ENCODE measurements at places on chromosomes 3 and 15.

- no peak for DNase-seq
Observed at GRCh38 chr15:41610048-41610447, 50.2 kb upstream of the MGA start.

DNA sequence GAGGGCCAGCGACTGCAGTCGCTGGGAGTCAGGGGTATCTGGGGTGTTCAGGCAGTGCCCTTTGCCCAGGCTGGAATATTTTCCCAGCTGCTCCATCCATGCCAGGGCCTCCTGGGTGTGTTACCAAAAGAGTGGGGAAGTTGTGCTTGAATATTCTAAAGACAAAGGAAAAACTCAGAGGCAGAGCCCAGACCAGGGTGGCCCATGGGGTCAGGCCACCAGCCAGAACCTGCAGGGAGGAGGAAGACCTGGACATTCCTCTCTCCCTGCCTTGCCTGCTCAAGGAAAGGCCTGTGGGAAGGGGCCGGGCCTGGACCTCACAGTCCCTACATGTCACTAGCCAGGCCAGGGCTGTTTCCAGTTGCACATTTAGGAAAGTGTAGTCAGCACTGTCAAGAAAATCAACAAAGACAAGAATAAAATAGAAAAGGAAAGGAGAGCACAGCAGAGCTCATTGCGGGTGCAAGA, 16.0 kb upstream of the KLF15 start:
- DNase-seq, result no peak

- no peak for DNase-seq
Observed at GRCh38 chr3:106130384-106131198, 261.8 kb upstream of the CBLB start.

GRCh38 chr3:186105543-186105942, 3.3 kb downstream of the ETV5 start:
- DNase-seq, result no peak

- no peak for DNase-seq
Observed at GRCh38 chr3:186945255-186945823, 15.0 kb downstream of the ST6GAL1 start.
